Activated T-cell treated with anti-CD3 and anti-CD28 coated beads for 48 hours (primary cell): ENCODE measurements at places on chromosomes 5 and 9.

DNA sequence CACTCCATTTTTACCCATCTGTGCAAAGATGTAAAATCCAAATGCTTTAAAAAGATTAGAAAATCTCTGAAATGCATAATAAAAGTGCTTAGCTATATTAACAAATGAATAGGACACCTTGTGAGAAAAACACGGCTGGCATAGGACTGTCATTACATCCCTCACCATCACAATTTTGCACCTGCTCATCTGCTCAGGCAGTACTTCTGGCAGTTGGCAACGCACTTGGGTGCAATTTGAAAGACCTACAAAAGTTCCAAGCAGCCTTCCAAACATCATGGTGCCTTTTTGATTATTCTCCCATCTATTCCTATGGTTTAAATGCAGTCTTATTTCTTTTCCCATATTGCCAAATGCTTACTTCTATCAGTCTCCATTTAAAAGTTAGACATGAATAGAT lies 501.8 kb downstream of the ENC1 start:
- no peak for DNase-seq

- no peak for DNase-seq
Measured at GRCh38 chr9:95979446-95979845, 104.0 kb downstream of the ERCC6L2 start.

- DNase-seq, result no peak
Measured at GRCh38 chr9:112361601-112362000, 18.3 kb upstream of the HSDL2 start.

- no peak for DNase-seq
Measured at GRCh38 chr5:120465436-120465961, 1.4 kb downstream of the PRR16 start.

GRCh38 chr9:36946653-36947052 lies 87.4 kb downstream of the PAX5 start:
- no peak for DNase-seq

DNA sequence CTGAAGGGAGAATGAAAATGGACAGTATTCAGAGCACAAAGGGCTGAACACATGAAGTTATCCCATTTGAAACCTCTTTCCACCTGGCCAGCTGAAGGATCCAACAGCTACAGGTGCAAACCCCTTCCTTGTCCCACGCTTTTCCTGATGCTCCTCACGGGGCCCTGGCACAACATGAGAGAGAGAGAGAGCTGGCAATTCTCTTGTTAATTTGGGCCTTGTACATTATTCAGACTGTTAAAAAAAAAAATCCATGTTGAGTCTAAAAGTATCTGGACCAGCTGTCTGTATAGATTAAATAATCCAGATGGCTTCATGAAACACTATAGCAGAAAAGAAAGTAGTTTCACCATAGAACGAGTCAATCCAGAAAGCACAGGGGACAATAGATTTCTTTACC lies 74.1 kb downstream of the HMHB1 start:
- no peak for DNase-seq

DNA sequence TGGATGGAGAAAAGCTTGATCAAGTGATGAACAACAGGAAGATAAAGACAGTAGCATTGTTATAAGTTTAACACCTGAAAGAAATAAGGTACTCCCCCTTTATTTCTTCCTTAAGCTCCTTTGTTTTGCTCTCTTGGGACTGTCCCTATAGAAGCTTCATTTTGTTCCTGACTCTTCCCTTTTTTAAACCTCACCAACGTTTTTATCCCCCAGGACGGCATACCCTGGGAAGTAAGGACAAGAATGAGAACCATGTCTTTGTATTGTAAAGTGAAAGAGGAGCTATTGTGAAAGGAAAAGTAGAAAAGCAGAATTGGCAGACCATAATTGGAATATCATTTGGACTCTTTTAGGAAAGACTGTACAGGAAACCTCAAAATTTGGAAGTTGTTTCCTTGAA lies 1368.6 kb upstream of the C9orf72 start:
- DNase-seq, result no peak

- DNase-seq, result no peak
Measured at GRCh38 chr9:106962615-106963363, 99.8 kb downstream of the ZNF462 start.

DNA sequence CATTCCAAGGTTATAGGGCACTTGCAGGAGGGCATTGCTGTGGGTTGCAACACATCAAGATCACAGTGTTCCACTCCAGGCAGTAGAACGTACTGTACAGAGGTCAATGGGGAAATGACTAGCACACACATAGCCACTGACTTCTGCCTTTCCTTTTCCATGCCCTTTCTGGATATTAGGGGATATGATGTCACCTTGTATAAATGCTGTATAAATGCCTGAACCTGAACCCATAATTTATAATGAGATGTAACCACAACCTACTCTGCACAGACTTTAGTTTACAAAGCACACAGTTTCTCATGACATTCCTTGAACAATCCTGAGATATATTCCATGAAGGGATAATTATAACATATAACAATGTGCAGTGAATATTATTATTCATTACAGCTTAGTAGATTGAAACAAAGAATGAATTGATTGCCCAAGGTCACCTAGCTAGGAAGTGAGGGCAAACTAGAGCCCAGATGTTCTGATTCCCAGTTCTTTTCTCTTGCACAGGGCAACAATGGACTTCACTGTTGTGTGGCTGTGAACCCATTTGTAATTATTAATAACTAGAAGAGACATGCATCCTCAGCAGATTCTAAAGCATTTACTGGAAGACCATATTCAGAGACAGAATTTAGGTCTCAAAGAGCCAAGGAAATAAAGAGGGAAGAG lies 5.6 kb upstream of the ABLIM3 start:
- no peak for DNase-seq

- DNase-seq, result no peak
Measured at GRCh38 chr5:145922059-145922458, 14.3 kb upstream of the SH3RF2 start.

- DNase-seq, result no peak
Measured at GRCh38 chr9:113545068-113545467, 81.5 kb downstream of the RGS3 start.

DNA sequence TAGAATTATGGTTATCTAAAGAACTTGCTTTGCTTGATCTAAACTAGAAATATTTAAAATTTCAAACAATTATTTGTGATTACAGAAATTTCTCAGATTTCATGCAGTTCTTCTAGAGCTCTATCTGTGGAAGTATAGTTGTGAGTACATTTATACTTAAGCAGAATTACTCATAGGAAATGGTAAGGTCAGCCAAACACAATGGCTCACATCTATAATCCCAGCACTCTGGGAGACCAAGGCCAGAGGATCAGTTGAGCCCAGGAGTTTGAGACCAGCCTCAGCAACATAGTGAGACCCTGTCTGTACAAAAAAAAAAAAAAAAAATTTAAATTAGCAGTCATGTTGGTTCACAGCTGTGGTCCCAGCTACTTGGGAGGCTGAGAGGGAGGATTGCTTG lies 71.0 kb downstream of the INVS start:
- DNase-seq, result no peak

GRCh38 chr9:133513214-133514100 lies 11.3 kb downstream of the MYMK start:
- no peak for DNase-seq

DNA sequence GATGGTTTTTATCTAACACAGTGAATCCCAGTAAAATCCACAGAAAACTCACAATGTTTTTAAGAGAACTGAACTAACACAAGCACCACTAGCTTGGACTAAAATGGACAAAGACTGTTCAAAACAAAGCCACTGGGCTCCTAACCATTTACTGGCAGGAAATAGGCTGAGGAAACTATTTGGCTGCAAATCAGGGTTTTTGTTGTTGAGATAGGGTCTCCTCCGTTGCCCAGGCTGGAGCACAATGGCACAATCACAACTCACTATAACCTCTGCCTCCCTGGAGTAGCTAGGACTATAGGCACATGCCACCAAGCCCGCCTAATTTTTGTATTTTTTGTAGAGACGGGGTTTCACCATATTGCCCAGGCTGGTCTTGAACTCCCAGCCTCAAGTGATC lies 99.7 kb downstream of the THBS4 start:
- no peak for DNase-seq

DNA sequence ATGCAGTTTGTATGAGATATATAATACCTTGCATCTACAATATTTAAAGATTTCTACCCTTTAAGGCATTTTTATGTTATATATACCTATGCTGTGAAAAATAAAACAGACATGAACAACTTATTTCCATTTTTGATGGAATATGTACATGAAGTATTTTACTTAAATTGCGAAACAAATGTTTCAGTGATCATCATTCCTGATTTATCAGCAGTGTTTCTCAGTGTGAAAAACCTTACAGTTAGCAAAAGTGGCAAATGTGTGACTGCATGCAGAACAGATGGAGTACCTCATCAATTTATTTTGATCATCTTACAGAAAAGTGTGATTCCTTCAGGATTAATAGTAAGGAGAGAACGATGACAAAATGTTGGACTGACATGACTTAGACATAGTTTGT lies 43.1 kb downstream of the PRR16 start:
- no peak for DNase-seq

- peak; percentile 5 for DNase-seq
Measured at GRCh38 chr5:32278406-32278805, 34.3 kb downstream of the MTMR12 start.

- no peak for DNase-seq
Measured at GRCh38 chr5:157582731-157583620, 7.4 kb upstream of the ADAM19 start.

- peak; percentile 68 for DNase-seq
Measured at GRCh38 chr5:177362610-177363507, 5.1 kb downstream of the RGS14 start.

GRCh38 chr9:27726244-27727081 lies 153.2 kb upstream of the C9orf72 start:
- DNase-seq, result peak; percentile 38

DNA sequence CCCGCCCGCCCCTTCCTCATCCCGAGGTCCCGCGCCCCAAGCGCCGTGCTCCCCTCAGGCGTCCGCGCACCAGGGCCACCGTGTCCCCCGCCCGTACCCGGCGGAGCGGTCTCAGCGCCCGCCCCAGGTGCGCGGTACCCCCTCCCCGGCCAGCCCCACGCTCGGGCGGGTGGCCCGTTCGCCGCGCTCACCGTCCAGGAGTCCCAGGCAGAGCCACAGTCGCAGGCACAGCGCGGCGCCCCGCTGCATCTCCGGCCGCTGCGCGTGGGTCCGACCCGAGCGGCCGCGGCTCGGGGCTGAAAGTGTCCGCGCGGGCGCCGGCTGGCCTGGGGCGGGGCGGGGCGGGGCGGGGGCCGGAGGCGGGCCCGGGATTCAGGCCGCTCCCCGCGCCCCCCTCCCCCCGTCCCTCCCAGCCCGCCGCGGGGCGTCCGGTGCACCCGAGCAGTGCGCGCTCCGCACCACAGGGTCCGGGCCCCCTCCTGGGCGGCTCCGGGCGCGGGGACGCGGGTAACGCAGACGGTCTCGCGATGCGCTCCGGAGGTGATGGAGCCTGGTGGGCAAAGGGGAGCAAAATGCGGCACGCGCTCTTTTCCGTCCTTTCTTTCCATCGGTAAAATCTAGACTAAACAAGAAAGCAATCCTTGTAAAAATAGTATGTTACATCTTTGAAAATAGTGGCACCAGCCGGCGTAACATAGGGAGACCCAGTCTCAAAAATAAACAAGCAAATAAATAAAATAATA lies at the start of gene FLT4:
Gene FLT4 (minus strand): TSS at position 304 of the 743 bp plus-strand sequence. CDS start 55 bp downstream, at position 249.
- DNase-seq, result no peak

DNA sequence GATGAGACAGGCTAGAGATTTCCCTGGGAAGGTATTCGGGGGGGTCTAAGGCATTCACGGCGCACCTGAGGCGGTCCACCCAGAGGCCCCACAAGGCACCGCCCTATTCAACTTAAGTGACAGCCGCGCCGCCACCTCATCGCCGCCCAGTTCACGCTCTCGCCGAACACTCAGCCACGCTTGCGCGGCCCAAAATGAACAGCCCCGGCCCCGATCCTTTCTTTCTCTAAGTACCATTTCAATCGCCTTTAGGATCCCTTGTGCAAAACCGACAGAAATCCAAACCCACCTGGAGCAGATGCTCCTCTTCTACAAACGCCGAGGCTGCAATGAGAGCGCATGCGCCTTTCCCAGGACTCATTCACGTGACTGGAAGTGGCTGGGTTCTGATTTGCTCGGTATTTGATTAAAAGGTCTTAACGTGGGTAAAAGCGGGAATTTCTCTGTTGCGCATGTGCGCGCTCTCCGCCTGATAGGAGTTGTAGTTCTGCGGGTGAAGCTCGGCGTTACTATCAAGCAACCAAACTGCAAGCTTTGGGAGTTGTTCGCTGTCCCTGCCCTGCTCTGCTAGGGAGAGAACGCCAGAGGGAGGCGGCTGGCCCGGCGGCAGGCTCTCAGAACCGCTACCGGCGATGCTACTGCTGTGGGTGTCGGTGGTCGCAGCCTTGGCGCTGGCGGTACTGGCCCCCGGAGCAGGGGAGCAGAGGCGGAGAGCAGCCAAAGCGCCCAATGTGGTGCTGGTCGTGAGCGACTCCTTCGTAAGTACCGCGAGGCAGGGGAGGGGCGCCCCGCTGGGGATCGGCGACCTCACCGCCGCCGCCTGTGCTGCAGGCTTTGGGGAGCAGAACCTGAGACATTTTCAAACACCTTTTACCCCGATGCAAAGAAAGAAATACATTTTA lies at the start of the genes ARSK and SKIC3:
Gene ARSK (plus strand): TSS at position 455 of the 902 bp plus-strand sequence. CDS start 178 bp downstream, at position 633.
Gene SKIC3 (minus strand): TSS at position 331 of the 902 bp plus-strand sequence. CDS start 7,827 bp downstream, outside the sequence.
- DNase-seq, result peak; percentile 81

DNA sequence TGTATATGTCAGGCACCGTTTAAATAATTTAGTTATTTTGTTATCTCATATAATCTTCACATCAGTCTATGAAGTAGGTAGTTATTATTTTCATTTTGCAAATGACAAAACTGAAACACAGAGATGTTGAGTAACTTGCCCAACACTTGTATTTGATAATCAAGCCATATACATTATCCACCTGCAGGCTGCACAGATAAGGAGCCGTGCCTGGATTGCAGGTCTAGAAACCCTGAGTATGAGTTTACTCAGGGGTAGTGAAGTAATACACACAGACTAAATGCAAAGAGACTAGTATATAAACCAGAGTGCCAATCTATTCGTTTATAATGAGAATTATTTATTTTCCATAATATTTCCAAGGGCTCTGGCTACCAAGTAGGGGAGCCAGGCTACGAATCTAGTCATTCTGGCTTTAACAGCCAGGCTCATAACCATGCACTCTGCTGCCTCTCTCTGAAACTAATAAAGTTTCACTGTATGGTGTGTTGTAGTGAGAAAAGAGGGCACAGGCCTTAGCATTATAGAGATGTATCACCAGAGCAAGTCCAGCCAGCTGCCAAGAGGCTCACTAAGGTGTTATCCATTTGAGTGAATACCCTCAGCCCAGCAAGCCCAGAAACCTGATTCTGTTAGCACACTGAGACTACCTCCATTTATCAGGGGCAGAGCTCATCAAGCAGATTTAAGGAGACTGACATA lies 4.5 kb downstream of the HEMGN start:
- no peak for DNase-seq

GRCh38 chr9:28120626-28121025 lies 547.3 kb upstream of the C9orf72 start:
- DNase-seq, result no peak

GRCh38 chr5:107389130-107389774 lies 281.5 kb downstream of the EFNA5 start:
- DNase-seq, result no peak

- no peak for DNase-seq
Measured at GRCh38 chr9:91555132-91555531, 131.5 kb upstream of the NFIL3 start.

GRCh38 chr9:99055384-99055783 lies 49.5 kb upstream of the TGFBR1 start:
- DNase-seq, result no peak
